ENCODE measurements at places on chromosomes 1 and 21. TPM values are rescaled to one million over a fixed set of nuclear protein-coding genes. Genes with fewer than 3 reads are reported as not detected.

OPRD1 gene
- total RNA-seq = not detected

AMY1A gene
- not detected for total RNA-seq

IL12RB2 gene
- total RNA-seq = not detected

GRCh38 chr1:64129701-64130100 lies 73.7 kb upstream of the UBE2U start:
- no peaks in the 10 kb centered on the region for H3K27me3 ChIP-seq
- DNase-seq = no peak
- H3K4me1 ChIP-seq = peaks cover 16% of the 10 kb centered on the region
- no peak overlapping the region for H3K4me3 ChIP-seq
- no peaks in the 10 kb centered on the region for H3K36me3 ChIP-seq

GRCh38 chr1:203486618-203487370 lies 7.2 kb upstream of the OPTC start:
- peak overlapping the region; percentile 72 for H3K4me3 ChIP-seq
- H3K27me3 ChIP-seq = peaks cover 20% of the 10 kb centered on the region
- DNase-seq = no peak
- no peaks in the 10 kb centered on the region for H3K36me3 ChIP-seq

- no peak overlapping the region for H3K27ac ChIP-seq
- peaks cover 5% of the 10 kb centered on the region for H3K36me3 ChIP-seq
- peak overlapping the region; percentile 89 for H3K4me3 ChIP-seq
- H3K27me3 ChIP-seq = no peaks in the 10 kb centered on the region
- DNase-seq = peak; percentile 91
- H3K4me1 ChIP-seq = peaks cover 12% of the 10 kb centered on the region
Measured at GRCh38 chr1:1326075-1326605, 1.5 kb downstream of the CPTP start.

All from osteoblast (primary cell).